Dermis blood vessel endothelial cell (primary cell): ENCODE measurements at places on chromosomes 12 and 14.

DNA sequence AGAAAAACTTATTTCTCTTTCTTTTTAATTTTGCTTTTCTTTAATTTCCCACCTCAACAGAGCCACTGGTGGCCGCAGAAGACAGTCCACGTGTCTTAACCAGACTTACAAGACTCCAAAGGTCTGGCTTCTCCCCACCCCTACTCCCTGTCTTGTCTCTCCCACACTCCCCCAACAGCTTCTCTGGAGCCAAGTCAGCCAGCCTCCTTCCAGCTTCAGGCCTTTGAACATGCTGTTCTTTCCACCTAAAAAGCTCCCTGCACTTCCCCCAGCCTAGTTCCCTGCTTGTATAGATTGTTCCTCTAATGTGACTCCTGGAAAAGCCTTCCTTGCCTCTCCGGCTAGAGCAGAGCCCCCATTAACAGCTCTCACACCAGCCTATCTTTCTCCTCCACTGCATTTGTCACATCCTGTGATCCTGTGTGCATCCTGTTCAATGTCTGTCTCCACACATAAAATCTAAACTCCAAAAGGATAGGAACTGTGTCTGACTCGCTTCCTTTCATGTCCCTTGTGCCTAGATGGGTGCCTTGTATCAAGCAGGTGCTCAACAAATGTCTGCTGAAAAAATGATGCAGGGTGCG, 7.8 kb upstream of the DYNLL1 start:
- DNase-seq, result peak; percentile 61

GRCh38 chr12:121769831-121770301, 23.6 kb downstream of the RHOF start:
- no peak for DNase-seq

DNA sequence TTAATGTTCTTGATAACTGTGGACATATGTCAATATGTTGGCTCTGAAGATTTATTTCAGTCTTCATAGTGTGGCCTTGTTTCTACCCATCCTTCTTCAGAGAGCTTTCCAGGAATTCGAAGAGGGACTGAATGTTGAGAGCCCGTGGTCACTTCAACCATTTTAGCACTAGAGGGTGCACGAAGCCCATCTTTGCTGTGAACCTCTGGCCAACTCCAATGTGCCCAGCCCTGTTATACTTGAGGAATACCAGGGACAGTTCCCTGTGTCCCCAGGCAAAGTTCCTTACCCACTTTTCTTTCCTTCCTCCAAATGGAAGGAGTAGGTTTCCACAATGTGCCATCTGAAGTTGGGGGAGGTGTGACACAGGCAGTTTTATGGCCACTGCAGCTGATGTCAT, 603.5 kb downstream of the RPL10L start:
- no peak for DNase-seq

DNA sequence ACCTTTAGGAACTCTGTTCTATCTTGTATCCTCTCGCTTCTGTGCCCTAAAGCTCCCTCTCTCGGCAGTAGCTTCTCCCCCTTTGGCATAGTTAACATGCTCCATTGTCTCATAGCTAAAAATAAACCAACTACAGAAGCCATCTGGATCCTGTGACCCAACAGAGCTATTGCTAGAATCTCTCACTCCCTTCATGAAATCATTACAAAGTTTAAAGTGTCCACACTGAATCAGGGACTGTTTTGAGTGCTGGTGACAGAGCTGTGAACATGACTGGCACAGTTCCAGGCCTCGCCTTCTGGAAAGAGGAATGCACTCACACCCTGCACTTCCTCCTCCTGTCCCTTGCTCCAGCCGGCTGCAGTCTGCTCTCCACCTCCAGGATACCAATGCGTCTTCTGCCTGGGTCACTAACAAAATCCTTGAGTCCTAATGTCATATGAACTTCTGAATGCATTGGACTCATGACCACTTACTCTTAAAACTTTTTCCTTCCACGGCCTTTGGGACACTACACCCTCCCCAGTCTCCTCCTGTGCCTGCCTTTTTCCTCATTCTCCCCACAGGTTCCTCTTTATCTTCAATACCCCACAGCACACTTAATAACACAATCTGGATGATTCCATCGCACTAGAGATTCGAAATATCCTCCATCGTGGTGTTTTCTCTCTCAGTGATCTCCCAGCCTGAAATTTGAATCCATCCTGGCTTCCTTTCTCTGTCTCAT, 13.2 kb downstream of the PLBD1 start:
- peak; percentile 3 for DNase-seq

- no peak for DNase-seq
Measured at GRCh38 chr12:57725851-57726150, 12.7 kb downstream of the AGAP2 start.

DNA sequence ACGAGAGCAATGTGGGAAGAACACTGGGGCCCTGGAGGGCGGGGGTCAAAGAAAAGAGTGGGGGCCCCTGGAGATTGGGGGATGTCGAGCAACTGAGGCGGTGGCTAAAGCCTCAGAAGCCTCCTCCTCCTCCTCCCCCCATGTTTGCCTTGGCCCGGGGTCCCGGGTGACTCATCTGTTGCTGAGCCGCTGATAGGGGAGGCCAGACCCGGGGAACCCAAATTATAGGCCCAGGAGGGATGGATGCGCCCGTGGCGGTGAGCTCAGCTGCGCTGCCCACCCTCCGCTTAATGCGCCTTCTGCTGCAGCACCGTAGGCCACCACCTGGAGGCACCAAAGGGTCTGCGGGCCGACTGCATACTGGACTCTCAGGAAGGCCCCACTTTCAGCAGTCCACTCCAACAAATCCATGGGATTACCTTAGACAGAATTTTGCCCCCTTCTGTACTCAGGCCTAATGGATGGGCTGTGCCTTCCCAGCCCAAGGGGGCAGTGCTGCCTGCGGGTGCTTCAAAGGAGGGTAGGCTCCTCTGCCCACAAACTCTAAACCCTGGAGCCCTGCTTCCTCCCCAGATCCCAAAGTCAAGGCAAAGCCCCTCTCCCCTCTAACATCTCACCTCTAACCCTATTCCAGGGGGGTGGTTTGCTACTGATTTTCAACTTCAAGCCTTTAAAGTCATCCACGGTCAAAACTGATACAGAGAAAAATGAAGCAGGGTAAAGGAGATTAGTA, 2.6 kb upstream of the WNT10B start:
- DNase-seq, result peak; percentile 74

- DNase-seq, result no peak
Measured at GRCh38 chr14:98120831-98121464, 1151.0 kb downstream of the BCL11B start.

DNA sequence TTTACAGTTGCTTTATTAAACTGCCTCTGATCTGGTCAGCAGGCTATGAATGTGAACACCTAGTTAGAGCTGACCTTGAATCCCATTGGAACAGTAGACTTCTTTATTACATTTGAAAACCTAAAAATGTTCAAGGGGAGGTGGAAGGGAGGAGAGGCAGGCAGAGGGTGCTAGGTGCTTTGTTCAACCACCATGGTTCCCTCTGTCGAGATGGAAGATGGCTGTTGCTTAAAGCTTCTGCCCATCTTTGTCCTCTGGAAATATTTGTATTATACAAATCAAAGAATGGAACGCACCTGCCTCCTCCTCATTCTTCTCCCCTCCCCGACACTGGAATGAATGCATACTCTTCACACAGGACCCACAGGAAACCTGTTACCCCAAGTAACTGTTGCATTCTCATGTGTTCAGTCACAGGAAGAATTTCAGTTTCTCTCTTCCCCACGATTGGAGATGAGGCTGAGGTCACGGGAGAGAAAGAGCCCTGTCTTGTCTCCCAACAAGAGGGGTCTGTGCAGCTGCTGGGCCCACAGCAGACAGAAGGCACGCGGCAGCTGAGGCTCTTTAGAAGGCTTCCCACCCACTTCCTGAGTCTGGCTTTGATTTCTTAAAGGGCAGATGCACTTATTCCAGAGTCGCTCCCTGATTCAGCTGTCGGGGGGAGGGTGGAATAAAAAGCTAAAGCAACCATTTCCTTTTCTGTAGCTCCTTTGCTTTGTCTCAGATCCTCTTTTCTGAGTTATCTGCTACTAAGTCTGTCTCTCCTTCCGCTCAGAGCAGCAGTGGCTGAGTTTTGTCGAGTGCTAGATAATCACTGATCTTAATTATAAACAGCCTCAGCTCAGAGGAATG, 217.9 kb upstream of the BTG1 start:
- no peak for DNase-seq

DNA sequence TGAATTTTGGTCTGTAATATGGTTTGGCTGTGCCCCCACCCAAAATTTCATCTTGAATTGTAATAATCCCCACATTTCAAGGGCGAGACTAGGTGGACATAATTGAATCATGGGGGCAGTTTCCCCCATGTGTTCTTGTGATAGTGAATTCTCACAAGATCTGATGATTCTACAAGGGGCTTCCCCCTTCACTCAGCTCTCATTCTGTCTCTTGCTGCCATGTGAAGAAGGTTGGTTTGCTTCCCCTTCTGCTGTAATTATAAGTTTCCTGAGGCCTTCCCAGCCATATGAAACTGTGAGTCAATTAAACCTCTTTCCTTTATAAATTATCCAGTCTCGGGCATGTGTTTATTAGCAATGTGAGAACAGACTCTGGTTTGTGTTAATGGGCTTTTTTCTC, 5.9 kb downstream of the LRRC9 start:
- DNase-seq, result no peak

DNA sequence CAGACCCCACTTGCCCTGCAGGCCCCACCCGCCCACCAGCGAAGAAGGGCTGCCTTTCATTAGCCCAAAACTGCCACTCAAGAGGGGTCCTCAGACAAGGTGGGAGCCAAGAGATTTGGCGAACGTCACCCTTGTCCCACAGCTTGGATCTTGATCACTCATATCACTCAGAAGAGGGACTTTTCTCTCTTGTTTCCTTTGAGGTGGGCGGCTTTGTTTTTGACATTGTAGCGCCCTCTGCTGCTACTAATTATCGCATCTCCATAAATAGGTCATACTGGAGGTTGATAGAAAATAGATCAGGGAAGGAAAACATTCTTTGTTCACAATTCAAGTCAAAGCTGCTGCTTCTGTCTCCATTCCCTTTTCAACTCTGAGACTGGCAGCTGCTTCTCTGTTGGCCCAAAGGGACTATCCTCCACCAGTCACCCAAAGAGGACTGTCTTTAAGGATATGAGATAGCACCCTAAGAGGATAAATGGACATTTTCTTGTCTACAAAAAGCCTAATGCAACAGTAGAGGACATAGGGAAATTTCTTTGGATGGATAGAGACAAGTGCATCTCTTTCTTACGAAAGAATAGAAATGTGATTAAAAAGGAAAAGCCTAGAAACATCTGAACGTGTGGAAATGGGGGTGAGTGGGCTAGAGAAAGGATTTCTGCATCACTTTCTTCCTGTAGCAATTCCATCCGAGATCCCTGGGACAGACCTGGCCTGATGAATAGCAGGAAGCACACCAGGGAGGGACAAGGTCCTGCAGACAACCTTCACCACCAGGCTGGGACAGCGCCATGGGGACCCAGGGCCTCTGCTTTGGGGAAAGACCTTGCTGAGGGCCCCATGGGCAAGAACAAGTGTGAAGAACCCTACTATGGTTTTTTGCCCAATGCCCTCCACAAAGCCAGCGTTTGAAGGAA, 115.8 kb downstream of the DAD1 start:
- DNase-seq, result peak; percentile 82

DNA sequence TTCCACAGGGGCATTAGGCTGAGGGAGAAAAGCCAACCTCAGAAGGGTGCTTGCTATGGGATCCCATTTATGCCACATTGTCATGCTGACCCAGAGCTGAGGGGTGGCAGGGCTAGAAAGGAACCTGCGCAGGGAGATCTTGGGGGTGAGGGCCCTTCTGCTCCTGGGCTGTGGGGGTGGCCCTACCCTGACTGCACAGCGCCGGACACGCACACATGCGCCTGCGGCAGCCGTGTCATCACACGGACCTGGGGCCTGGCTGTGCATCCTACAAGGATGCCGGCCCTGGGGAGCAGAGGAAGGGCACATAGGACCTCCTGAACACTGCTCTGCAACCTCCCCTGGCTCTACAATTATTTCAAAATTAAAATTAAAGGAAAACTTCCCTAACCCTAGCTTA, 6.9 kb downstream of the CDCA4 start:
- no peak for DNase-seq

DNA sequence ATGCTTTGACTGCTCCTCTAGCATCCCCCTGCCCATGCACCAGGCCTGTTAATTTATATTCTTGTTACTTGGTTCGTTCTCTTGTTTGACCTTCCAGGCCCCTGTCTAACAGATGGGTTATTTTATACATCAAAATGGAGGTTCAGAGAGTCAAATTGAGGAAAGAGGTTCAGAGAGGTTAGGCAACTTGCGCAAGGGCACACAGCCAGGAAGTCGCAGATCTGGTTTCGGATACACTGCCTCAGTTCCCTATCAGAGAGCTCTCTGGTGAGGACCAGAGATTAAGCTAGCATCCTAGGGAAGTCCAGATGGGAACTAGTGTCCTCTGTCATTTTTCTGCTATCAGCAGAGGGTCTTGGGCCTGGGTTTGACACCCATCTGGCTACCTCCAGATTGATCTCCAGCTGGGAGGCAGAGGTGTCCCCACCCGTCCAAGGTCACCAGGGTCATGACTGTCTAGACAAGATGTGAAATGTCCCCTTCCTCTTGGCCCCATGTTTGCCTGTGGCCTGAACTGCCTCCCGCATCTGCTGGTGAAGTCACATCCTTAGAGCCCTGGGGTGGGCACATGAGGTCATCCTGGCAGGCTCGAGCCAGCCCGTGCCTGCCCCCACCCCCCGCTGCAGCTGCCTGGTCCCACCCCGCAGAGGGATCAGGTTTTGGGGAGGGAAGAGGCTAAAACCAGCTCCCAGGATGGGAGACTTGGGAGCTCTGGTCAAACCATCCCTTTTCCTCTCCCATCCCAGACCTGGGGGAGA, 84.3 kb upstream of the NCOR2 start:
- DNase-seq, result peak; percentile 66

- DNase-seq, result no peak
Measured at GRCh38 chr14:36518031-36518585, 1.9 kb downstream of the NKX2-1 start.

GRCh38 chr12:54159140-54159539, 29.6 kb downstream of the SMUG1 start:
- no peak for DNase-seq

GRCh38 chr12:3655328-3655900, 97.5 kb downstream of the CRACR2A start:
- DNase-seq, result peak; percentile 18

- DNase-seq, result peak; percentile 50
Measured at GRCh38 chr12:94308612-94309011, 151.1 kb downstream of the CEP83 start.

- DNase-seq, result no peak
Measured at GRCh38 chr12:14934511-14934910, 3.8 kb downstream of the ERP27 start.

- no peak for DNase-seq
Measured at GRCh38 chr14:36268121-36268520, 52.3 kb downstream of the MBIP start.

GRCh38 chr14:63266106-63266505, 52.6 kb downstream of the GPHB5 start:
- no peak for DNase-seq

GRCh38 chr12:76692846-76693245, 71.1 kb upstream of the ZDHHC17 start:
- DNase-seq, result no peak

GRCh38 chr12:98162906-98163678, 352.3 kb upstream of the TMPO start:
- DNase-seq, result no peak

- no peak for DNase-seq
Measured at GRCh38 chr14:57686304-57686703, 179.6 kb downstream of the SLC35F4 start.
